ENCODE measurements at places on chromosomes 12 and 14. TPM values are rescaled to one million over a fixed set of nuclear protein-coding genes. Genes with fewer than 3 reads are reported as not detected.

- H3K36me3 ChIP-seq = no peaks in the 10 kb centered on the region
- no peak overlapping the region for H3K4me3 ChIP-seq
- DNase-seq = no peak
- no peaks in the 10 kb centered on the region for H3K4me1 ChIP-seq
- H3K27ac ChIP-seq = no peak overlapping the region
Measured at GRCh38 chr12:11884706-11885105, 186.0 kb upstream of the BCL2L14 start.

CD163L1 gene
- 8.8 TPM for polyA plus RNA-seq

LRIG3 gene
- 7.1 TPM for polyA plus RNA-seq

GRCh38 chr14:55583942-55584468 is 4.0 kb downstream of the KTN1 start:
- H3K27me3 ChIP-seq = no peaks in the 10 kb centered on the region
- DNase-seq = no peak
- H3K36me3 ChIP-seq = no peaks in the 10 kb centered on the region
- H3K27ac ChIP-seq = no peak overlapping the region
- H3K4me3 ChIP-seq = no peak overlapping the region

DNA sequence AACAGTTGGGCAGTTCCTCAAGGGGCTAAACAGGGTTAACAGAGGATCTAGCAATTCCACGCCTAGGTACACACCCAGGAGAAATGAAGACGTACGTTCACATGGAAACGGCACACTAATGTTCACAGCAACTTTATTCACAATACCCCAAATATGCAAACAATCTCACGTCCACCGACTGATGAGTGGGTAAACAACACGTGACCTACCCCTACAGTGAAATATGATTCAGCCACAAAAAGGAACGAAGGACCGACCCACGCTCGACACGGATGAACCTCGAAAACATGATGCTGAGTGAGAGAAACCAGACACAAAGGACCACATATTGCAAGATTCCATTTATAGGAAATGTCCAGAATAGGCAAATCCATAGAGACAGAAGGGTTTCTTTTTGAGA is 112.7 kb downstream of the NCOR2 start:
- H3K27ac ChIP-seq = no peak overlapping the region
- no peaks in the 10 kb centered on the region for H3K36me3 ChIP-seq
- DNase-seq = no peak
- H3K4me3 ChIP-seq = no peak overlapping the region

DNA sequence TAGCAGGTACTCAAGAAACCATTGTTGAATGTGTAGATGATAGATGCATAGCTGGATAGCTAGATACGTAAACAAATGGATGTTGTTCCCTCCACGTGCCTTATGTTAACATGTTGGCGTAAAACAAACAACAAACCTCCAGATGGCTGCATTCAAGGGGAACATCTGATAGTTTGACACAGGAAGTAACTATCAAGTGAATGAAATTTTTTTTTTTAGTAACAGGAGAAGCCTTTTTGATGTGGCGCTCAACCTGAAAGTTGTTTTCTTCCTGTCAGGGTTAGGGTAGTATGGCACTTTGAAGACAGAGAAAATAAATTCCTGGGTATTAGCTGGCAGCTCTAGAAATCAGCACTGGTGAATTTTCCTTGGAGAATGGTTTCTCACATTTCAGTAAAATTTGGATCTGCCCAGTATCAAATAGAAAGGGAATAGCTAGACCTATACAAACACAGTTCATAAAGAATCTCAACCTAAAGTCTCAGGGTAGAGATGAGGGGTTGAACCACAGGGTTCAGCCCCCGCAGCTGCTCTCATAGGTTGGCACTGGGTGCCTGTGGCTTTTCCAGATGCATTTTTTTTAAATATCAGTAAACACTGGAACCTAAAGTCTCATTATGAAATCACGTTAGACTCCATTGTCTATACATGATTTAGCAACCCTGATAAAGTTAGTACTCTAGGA is 18.8 kb upstream of the RAP1B start:
- no peak overlapping the region for H3K4me3 ChIP-seq
- no peaks in the 10 kb centered on the region for H3K27me3 ChIP-seq
- H3K36me3 ChIP-seq = no peaks in the 10 kb centered on the region
- H3K4me1 ChIP-seq = no peaks in the 10 kb centered on the region

GRCh38 chr12:48744251-48745008 is 27.9 kb upstream of the CCNT1 start:
- no peaks in the 10 kb centered on the region for H3K36me3 ChIP-seq
- no peaks in the 10 kb centered on the region for H3K4me1 ChIP-seq
- H3K27ac ChIP-seq = no peak overlapping the region
- no peaks in the 10 kb centered on the region for H3K27me3 ChIP-seq
- H3K4me3 ChIP-seq = no peak overlapping the region

- no peaks in the 10 kb centered on the region for H3K4me1 ChIP-seq
- H3K4me3 ChIP-seq = no peak overlapping the region
- DNase-seq = no peak
- H3K27ac ChIP-seq = no peak overlapping the region
Measured at GRCh38 chr12:103012884-103013283, 55.4 kb downstream of the ASCL1 start.

GRCh38 chr12:131636940-131637750 is 73.7 kb upstream of the SFSWAP start:
- no peak overlapping the region for H3K27ac ChIP-seq
- no peak for DNase-seq
- H3K36me3 ChIP-seq = no peaks in the 10 kb centered on the region
- H3K27me3 ChIP-seq = no peaks in the 10 kb centered on the region
- no peak overlapping the region for H3K4me3 ChIP-seq
- peaks cover 5% of the 10 kb centered on the region for H3K4me1 ChIP-seq

DNA sequence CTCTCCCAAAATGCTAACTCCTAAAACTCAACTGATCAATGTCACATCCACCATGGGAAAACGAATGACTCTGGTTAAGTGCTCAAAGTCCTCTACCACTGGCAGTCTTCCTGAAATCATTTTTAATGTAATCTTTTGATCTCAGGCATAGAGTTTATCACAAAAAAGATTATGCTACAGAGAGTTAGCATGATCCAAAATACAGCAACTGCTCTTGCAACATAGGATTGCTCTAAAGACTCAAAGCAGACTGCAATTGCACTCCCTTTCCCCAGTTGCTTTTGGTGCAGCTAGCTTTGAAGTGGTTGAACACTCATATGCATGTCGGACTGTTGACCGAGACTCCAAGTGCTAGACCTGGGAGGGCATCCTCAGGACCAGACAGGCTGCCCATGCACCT is 109.3 kb downstream of the C12orf42 start:
- H3K36me3 ChIP-seq = no peaks in the 10 kb centered on the region
- no peak for DNase-seq
- no peak overlapping the region for H3K27ac ChIP-seq
- no peaks in the 10 kb centered on the region for H3K4me1 ChIP-seq

DNA sequence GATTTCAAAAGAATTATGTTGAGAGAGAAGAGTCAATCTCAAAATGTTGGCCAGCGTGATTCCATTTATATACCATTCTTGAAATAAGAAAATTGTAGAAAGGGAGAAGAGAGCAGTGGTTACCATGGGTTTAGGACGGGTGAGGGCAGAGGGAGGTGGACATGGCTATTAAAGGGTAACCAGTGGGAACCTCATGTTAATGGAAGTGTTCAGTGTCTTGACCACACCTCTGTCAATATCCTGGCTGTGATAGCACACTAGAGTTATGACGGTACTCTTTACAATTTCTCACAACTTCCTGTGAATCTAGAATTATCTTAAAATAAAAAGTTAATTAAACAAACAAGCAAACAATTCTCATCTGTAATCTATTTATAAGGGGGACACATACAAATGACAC is 821.2 kb downstream of the VRK1 start:
- no peaks in the 10 kb centered on the region for H3K4me1 ChIP-seq
- no peak for DNase-seq
- H3K36me3 ChIP-seq = no peaks in the 10 kb centered on the region
- H3K4me3 ChIP-seq = no peak overlapping the region
- H3K27ac ChIP-seq = no peak overlapping the region

GRCh38 chr12:132724506-132725241 is 14.0 kb downstream of the PGAM5 start:
- no peaks in the 10 kb centered on the region for H3K4me1 ChIP-seq
- no peaks in the 10 kb centered on the region for H3K36me3 ChIP-seq
- H3K4me3 ChIP-seq = no peak overlapping the region
- no peak for DNase-seq

- no peak overlapping the region for H3K27ac ChIP-seq
- DNase-seq = no peak
- no peaks in the 10 kb centered on the region for H3K36me3 ChIP-seq
- no peak overlapping the region for H3K4me3 ChIP-seq
- no peaks in the 10 kb centered on the region for H3K27me3 ChIP-seq
- no peaks in the 10 kb centered on the region for H3K4me1 ChIP-seq
Measured at GRCh38 chr14:78405079-78405856, 235.1 kb downstream of the NRXN3 start.

TBX3 gene
- 4.0 TPM for polyA plus RNA-seq

DNA sequence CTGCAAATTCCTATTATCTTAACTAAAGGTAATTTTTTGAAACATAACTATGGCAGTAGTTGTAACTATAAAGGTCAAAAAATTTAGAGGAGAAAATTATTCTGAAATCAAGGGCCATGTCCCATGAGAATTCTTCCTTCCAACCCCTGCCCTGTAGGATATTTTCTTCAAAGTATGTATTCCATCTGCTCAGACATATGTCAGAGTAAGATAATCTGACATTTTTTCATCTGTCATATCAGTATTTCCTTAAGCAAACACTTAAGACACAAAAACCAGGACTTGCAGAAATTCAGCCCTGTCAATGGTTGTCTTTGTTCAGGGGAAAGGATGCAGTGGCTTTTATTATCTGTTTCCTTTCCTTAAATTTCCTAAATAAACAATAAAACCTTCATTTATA is 36.3 kb downstream of the ACSS3 start:
- no peaks in the 10 kb centered on the region for H3K27me3 ChIP-seq
- no peak for DNase-seq
- H3K36me3 ChIP-seq = no peaks in the 10 kb centered on the region
- no peaks in the 10 kb centered on the region for H3K4me1 ChIP-seq
- H3K4me3 ChIP-seq = no peak overlapping the region

C1R gene
- polyA plus RNA-seq = 330 TPM

- no peak for DNase-seq
- H3K4me3 ChIP-seq = no peak overlapping the region
- peaks cover 11% of the 10 kb centered on the region for H3K4me1 ChIP-seq
- peak overlapping the region; percentile 78 for H3K27ac ChIP-seq
- no peaks in the 10 kb centered on the region for H3K27me3 ChIP-seq
- no peaks in the 10 kb centered on the region for H3K36me3 ChIP-seq
Measured at GRCh38 chr12:14442221-14442881, 76.9 kb downstream of the ATF7IP start.

DNA sequence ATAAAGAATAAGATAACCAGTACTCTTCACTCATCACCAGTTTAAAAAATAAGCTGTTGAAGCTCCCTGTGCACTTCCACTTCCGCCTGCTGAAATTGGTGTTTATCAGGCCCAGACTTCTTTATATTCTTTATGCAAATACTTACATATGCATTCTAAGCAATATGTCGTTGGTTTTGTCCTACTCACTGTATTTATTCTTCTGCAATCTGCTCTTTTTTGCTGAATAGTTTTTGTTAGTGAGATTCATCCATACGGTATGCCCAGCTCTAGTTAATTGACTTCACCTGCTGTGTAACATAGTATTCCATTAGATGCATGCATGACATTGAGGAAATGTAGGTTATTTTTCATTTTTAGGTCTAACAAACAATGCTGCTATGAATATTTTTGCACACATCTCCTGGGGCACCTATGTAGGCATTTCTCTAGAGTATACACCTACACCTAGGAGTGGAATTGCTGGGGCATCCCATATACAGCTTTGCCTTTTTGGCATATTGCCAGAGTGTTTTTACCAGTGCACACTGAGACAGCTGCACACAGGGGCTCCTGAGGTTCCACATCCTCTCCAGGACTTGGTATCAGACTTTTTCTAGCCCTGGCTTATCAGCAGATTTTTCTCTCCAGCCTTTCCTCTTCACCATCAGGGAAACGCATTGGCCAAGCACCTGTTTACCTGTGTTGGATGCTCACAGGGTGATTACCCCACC is 1.0 kb upstream of the NRIP2 start:
- H3K36me3 ChIP-seq = no peaks in the 10 kb centered on the region
- no peak for DNase-seq
- no peak overlapping the region for H3K4me3 ChIP-seq
- peaks cover 9% of the 10 kb centered on the region for H3K4me1 ChIP-seq
- no peak overlapping the region for H3K27ac ChIP-seq

GRCh38 chr12:119826661-119827445 is 50.3 kb downstream of the CIT start:
- DNase-seq = no peak
- H3K4me3 ChIP-seq = no peak overlapping the region
- no peaks in the 10 kb centered on the region for H3K27me3 ChIP-seq
- H3K27ac ChIP-seq = no peak overlapping the region
- H3K36me3 ChIP-seq = no peaks in the 10 kb centered on the region

- no peak overlapping the region for H3K27ac ChIP-seq
- DNase-seq = no peak
- H3K4me3 ChIP-seq = no peak overlapping the region
- peaks cover 15% of the 10 kb centered on the region for H3K4me1 ChIP-seq
- no peaks in the 10 kb centered on the region for H3K27me3 ChIP-seq
- no peaks in the 10 kb centered on the region for H3K36me3 ChIP-seq
Measured at GRCh38 chr14:103116636-103117035, 6.6 kb upstream of the TNFAIP2 start.

DNA sequence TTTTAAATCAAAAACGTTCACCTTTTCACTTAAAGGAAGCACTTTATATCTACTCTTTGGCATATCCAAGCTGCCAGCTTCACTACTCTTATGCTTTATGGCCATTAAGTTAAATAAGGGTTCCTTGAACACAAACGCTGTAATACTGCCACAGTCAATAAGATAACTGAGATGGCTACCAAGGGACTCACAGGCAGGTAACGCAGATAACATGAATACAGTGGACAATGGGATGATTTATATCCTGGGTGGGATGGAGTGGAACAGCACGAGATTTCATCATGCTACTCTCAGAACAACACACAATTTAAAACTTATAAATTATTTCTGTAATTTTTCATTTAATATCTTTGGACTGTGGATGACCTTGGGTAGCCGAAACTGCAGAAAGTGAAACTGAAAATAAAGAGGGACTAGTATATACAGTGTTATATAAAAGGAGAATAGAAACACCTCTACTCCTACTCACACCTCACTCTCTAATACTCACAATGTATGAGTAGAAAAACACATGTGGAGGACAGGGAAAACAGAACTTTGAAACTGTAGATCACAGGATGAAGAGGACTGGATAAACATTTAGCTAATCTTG is 367.3 kb downstream of the C12orf50 start:
- H3K27ac ChIP-seq = peak overlapping the region; percentile 3
- no peaks in the 10 kb centered on the region for H3K27me3 ChIP-seq
- DNase-seq = no peak
- peaks cover 6% of the 10 kb centered on the region for H3K4me1 ChIP-seq
- no peaks in the 10 kb centered on the region for H3K36me3 ChIP-seq
- H3K4me3 ChIP-seq = peak overlapping the region; percentile 0

DNA sequence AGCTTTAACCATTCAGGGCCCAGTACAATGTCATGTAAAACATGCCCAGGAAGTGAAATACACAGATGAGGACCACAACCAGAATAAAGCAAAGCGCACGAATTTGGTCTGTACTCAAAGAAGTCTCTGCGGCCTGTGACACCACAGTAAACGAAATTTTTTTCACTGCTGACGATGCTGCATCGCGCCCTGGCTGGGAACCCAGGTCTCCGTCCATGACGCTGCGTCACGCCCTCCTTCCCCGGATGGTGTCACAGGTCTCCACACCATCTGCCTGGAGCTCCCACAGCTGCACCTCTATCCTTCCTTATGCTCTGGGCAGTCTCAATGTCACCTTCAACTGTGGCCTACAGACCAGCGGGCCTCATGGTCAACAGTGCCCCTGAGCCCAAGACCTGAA is 17.8 kb downstream of the ANKLE2 start:
- H3K27ac ChIP-seq = no peak overlapping the region
- no peaks in the 10 kb centered on the region for H3K36me3 ChIP-seq
- no peak for DNase-seq
- no peak overlapping the region for H3K4me3 ChIP-seq

TAS2R50 gene
- not detected for polyA plus RNA-seq

FAM234B gene
- 13.0 TPM for polyA plus RNA-seq
